Activated CD4-positive, alpha-beta T cell treated with anti-CD3 and anti-CD28 coated beads for 24 hours (primary cell): ENCODE measurements at places on chromosomes 6 and 20.

GRCh38 chr6:8064638-8065518, 689 bp upstream of the BLOC1S5 start:
- no peak for DNase-seq

GRCh38 chr6:71250099-71250602, 38.5 kb upstream of the OGFRL1 start:
- DNase-seq = no peak

GRCh38 chr6:73452107-73452461, at the start of gene CGAS:
Gene CGAS (minus strand): TSS chr6:73452297. CDS start chr6:73452181, 116 bp downstream.
- peak; percentile 57 for DNase-seq

DNA sequence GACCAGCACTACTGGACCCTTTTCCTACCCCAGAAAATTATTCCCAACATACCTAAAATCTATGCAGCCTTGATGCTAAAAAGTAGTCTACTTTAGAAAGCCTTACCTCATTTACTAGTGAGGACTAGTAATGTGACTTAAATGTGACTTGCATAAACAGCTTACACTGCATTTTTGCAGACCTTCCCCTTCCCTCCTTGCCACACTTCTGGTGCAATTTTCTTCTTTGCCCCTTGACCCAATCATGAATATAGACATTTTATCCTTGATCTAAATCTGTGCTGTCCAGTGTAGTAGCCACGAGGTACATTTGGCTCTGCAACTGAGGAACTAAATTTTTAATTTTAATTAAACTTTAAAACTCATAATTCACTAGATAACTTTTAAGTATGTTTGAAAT, 7.0 kb upstream of the ZKSCAN8 start:
- DNase-seq = no peak

DNA sequence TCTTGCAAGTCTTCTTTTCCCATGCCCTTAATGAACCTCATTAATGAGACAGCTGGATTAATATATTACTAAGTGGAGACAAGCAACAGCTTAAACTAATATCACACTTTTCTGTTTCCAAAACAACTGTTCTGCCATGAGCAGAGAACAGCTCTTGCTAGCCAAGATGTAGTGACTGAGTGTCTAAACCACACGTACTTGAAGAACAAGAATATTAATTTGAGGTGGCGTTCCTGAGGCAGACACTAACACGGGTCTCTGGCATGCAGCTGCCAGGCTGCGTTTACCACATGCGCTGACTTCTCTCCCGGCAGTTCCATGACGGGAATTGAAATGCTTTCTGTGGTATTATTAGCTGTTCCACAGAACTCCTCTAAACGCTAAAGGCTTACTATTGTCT, 80.6 kb downstream of the FNDC1 start:
- no peak for DNase-seq

- DNase-seq = no peak
Observed at GRCh38 chr20:59137532-59137931, 26.1 kb upstream of the ZNF831 start.

DNA sequence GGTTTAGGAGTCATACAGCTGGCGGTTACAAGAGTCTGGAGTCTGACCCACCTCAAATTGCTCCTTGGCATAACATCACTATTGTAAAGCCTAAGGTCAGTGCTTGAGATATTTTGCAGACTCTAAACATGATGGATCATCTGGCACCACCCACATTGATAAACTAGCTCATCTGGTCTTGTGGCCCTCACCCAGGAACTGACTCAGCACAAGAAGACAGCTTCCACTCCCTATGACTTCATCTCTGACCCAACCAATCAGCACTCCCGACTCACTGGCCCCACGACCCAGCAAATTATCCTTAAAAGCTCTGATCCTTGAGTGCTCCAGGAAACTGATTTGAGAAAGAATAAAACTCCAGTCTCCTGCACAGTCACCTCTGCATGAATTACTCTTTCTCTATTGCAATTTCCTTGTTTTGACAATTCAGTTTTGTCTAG, 115.9 kb downstream of the CD24 start:
- DNase-seq = no peak
